ENCODE measurements at places on chromosomes 4 and X.

GRCh38 chr4:168781341-168781740, 228.7 kb downstream of the CBR4 start:
- no peak for DNase-seq

DNA sequence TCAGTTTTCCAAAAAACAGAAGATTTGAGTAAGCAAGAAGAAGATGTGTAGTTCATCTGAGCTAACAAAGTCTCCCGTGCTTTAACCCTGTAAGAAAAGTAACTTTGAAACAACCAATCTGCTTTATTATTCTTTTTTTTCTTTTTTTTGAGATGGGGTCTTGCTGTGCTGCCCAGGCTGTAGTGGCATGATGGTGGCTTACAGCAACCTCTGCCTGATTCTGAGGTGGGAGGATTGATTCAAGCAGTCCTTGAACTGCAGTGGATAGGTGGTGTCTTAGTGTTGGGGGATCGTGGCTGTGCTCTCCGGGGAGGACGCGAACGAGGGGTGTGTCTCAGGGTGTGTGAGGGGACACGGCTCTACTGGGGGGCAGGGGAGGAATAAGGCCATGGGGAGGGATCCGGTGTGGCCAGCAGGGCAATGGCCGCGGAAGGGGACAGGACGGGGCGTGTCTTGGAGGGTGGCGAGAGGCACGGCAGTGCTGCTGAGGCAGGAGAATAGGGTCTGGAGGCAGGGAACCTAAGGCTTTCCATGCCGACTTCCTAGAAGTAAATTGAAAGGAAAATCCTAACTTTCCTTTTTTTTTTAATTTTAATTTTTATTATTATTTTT, 2.4 kb downstream of the ARSD start:
- DNase-seq: no peak

DNA sequence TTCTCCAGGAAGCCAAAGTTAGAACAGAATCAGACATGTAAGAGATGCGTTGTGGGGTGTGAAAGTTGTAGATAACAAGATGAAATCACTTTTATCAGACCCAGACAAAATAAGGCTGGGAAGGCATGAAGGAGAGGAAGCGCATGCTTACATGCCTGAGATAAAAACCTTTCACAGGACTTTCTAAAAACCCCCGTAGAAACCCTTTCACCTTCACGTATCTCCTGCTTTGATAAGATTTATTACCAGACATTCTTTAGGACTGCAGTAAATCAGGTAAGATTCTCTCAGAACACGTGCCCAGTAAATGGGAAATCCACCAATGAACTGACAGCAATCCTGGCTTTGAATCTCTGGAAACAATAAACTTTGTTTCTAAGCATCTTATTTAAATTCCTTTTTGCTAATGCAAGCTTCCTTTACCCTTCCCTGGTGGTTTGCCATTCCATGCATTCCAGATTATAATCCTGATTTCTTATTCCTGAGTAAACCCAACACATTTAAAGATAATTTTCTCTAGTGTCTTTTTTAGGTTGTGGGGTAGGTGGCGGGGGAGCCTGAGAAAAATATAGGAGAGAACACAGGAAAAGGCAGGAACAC, 254.6 kb upstream of the LDB2 start:
- no peak for DNase-seq

DNA sequence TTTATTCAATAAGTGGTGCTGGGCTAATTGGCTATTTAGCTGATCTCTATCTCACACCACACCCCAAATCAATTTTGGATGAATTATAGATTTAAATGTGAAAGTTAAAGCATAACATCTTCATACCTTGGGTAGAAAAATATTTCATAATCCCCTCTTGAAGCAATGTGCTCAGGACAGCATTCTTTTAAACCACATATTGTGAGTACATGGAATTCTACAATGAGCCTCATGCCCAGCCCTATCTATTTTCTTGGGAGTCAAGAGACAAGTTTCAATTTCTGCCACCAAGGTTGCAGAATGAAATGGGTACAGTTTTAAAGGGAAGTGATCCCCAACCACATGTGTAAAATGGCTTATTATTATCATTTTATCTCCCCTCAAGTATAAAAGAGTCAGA, 30.6 kb upstream of the GPRIN3 start:
- DNase-seq: no peak

DNA sequence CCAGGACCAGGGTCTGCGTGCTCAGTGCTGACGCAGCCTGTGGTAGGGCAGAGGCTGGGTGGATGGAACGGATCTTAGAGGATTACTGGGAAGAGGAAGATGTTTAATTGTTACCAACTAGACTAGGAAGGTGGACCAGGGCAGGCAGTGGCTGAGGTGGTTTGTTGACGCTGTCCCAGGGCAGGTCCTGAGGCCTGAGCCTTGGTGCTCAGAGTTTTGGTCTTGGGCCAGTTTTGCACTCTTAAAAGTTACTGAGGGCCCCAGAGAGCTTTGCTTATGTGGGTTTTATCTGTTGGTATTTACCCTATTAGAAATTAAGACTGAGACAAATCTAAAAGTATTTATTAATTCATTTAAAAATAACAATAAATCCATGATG, 20.4 kb downstream of the RNF212 start:
- no peak for DNase-seq

GRCh38 chrX:41184312-41184711, 99.1 kb downstream of the USP9X start:
- DNase-seq: no peak

GRCh38 chrX:9019151-9019550, 14.8 kb downstream of the FAM9B start:
- no peak for DNase-seq

GRCh38 chrX:121120690-121121605, 73.5 kb downstream of the GLUD2 start:
- DNase-seq: no peak

GRCh38 chr4:53371049-53371448, 5.2 kb upstream of the SCFD2 start:
- DNase-seq: no peak
